Left lung (tissue), 14 donors: ENCODE measurements at places on chromosomes 5 and 9.

DNA sequence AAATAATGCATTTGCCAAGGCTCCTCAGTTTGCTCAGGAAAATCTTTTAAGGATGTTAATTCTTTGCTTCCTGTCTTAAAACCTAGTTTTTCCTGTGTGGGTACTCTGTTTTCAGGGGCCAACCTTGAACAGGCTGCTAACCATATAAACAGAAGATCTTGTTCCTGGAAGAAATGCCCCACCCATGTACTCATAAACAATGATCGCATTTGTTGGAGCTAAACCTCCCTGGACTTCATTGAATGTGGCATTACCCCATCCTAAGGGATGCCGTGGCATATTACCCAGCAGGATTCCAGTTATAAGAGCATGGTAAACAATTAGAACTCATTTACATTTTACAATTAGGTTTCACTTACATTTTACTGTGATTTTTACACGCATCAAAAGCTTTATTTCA, 436.0 kb downstream of the ZNF608 start:
- no peaks in the 10 kb centered on the region for H3K27me3 ChIP-seq
- DNase-seq: no peak
- H3K4me3 ChIP-seq: no peak overlapping the region
- peaks cover 8% of the 10 kb centered on the region for H3K4me1 ChIP-seq
- no peaks in the 10 kb centered on the region for H3K36me3 ChIP-seq

DNA sequence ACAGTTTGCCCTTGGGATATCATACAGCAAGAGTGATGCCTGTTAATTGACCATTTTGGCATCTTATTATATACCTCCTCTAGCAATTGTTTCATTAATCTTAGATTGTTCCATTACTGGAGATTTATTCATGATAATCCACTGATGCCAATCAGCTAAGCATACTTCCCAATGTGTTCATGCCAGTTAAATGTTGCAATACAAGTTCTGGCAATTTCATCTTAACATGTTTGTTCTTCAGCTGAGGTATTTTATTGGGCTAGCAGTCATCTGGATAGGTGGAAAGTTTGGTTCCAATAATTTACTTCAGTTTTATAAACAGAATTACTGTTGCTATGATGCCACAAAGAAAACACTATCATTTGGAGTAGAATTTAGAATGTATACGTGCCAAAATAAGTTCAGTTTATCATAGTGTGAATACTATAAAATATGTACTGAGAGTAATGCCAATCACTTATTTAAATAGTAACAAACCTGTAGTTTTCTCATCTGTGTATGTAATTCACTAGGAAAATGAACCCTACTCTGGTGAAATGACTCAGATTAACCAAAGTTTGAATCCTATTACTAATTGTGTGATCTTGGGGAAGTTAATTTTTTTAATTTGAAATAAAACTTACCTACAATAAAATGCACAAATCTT, 27.9 kb upstream of the IL31RA start:
- H3K27me3 ChIP-seq: peaks cover 28% of the 10 kb centered on the region
- H3K4me3 ChIP-seq: no peak overlapping the region
- no peak for DNase-seq
- peaks cover 6% of the 10 kb centered on the region for H3K4me1 ChIP-seq
- no peak overlapping the region for H3K27ac ChIP-seq

- H3K36me3 ChIP-seq: no peaks in the 10 kb centered on the region
- H3K27ac ChIP-seq: no peak overlapping the region
- DNase-seq: no peak
- H3K4me3 ChIP-seq: no peak overlapping the region
These were observed 28.8 kb downstream of the GCNT4 start for GRCh38 chr5:75023368-75024159.

- DNase-seq: no peak
- H3K27ac ChIP-seq: no peak overlapping the region
- H3K4me1 ChIP-seq: peaks cover 8% of the 10 kb centered on the region
- H3K4me3 ChIP-seq: no peak overlapping the region
- H3K36me3 ChIP-seq: peaks cover 76% of the 10 kb centered on the region
These were observed 5.6 kb upstream of the IARS1 start for GRCh38 chr9:92299116-92299515.

DNA sequence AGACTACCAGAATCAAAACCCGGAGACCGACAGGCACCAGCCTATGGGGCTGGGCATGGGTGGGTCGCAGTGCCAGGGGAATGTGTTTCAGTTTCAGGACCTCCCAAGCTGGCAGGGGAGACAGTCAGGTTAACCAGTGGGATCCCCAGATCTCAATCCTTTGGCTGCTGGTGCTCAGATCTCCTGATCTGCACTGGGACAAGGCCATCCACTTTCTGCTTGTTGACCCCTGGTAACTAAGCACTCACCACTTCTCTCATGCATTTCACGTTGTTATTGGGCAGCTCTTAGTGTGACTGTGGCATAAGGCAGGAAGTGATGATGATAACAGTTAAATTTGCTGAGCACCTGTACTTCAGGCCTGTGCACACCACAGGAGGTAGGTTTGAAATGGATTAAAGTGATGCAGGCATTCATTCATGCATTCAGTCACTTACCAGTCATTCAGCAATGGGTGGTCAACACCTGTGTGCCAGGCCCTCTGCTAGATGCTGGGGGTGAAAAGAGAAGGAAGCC, 42.1 kb upstream of the STXBP1 start:
- no peaks in the 10 kb centered on the region for H3K36me3 ChIP-seq
- H3K4me3 ChIP-seq: peak overlapping the region; percentile 46
- H3K27me3 ChIP-seq: no peaks in the 10 kb centered on the region
- H3K27ac ChIP-seq: peak overlapping the region; percentile 92
- no peak for DNase-seq

GRCh38 chr5:50547303-50547702, 106.2 kb upstream of the EMB start:
- H3K4me1 ChIP-seq: no peaks in the 10 kb centered on the region
- H3K4me3 ChIP-seq: no peak overlapping the region
- DNase-seq: no peak
- no peaks in the 10 kb centered on the region for H3K27me3 ChIP-seq
- H3K36me3 ChIP-seq: no peaks in the 10 kb centered on the region
- no peak overlapping the region for H3K27ac ChIP-seq

- H3K27ac ChIP-seq: no peak overlapping the region
- H3K4me3 ChIP-seq: no peak overlapping the region
- no peaks in the 10 kb centered on the region for H3K4me1 ChIP-seq
- peaks cover 7% of the 10 kb centered on the region for H3K36me3 ChIP-seq
- DNase-seq: no peak
These were observed 32.0 kb downstream of the SPIN1 start for GRCh38 chr9:88420227-88420626.

- no peaks in the 10 kb centered on the region for H3K27me3 ChIP-seq
- no peak overlapping the region for H3K27ac ChIP-seq
- peak overlapping the region; percentile 28 for H3K4me3 ChIP-seq
- no peaks in the 10 kb centered on the region for H3K36me3 ChIP-seq
- H3K4me1 ChIP-seq: no peaks in the 10 kb centered on the region
These were observed 124.5 kb downstream of the PDE4D start for GRCh38 chr5:59769041-59769360.

- no peak overlapping the region for H3K27ac ChIP-seq
- H3K27me3 ChIP-seq: no peaks in the 10 kb centered on the region
- no peak overlapping the region for H3K4me3 ChIP-seq
- no peaks in the 10 kb centered on the region for H3K36me3 ChIP-seq
- no peak for DNase-seq
- H3K4me1 ChIP-seq: no peaks in the 10 kb centered on the region
These were observed 106.8 kb downstream of the MAPKAP1 start for GRCh38 chr9:125600194-125600593.
